ENCODE measurements at places on chromosomes 12 and 14. TPM values are rescaled to one million over a fixed set of nuclear protein-coding genes. Genes with fewer than 3 reads are reported as not detected.

Gene MYH6
- not detected for total RNA-seq

GRCh38 chr14:85332401-85332800 lies 197.5 kb upstream of the FLRT2 start:
- no peak for DNase-seq

- DNase-seq = peak; percentile 54
Observed at GRCh38 chr14:68468437-68469207, 324.2 kb downstream of the ZFP36L1 start.

GRCh38 chr12:105783983-105784947 lies 354.5 kb downstream of the NUAK1 start:
- no peak for DNase-seq

Gene PLEK2
- not detected for total RNA-seq

Gene DNAH10
- total RNA-seq = 0.18 TPM

Gene TROAP
- total RNA-seq = 111 TPM

Gene ACRBP
- total RNA-seq = 0.76 TPM

- no peak for DNase-seq
Observed at GRCh38 chr12:108840605-108841332, 16.6 kb downstream of the SSH1 start.

DNA sequence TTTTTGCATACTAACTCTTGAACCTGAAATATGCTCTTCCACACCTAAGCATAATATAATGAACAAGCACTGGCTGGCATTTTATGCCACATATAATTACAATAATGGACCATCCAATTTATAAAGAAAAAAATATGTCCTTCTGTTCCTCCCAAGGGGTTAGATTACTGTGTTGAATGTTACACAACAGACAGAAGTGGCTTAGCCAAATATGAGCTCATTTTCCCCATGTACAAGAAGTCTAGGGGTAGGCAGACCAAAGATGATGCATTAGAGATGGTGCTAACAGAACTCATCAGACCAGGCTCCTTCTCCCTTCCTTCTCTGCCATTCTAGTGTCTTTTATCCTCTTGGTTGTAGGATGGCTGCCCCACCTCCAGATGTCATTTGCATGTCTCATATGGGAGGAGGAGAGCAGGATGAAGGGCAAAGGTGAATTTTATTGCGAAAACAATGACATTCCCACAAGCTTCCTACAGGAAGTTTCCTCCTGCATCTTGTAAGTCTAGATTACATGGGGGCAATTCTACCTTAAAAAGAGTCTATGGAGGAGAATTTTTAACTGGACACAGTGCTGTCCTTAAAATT lies 43.9 kb upstream of the SLC2A13 start:
- no peak for DNase-seq

DNA sequence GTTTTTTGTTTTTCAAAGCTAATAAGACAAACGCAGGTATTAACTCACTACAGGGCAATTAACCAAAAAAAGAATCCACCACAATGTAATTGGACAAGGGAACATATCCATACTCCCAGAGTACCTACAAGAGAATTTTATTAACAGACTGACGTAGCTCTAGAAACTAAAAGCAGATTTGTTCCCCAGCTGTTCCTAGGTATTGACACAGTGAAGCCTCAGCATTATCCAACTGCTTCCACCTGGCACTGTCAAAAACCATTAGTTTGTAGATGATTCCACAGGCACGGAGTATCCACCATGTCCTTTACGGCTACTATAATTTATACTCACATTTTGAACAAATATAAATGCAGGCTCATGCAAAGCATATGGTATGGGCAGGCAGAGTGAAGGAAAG lies 22.3 kb downstream of the PPM1H start:
- no peak for DNase-seq

GRCh38 chr14:26811756-26812305 lies 214.0 kb upstream of the NOVA1 start:
- DNase-seq = no peak

- DNase-seq = no peak
Observed at GRCh38 chr12:2797721-2798418, 3.1 kb downstream of the FKBP4 start.

Gene OR10AD1
- not detected for total RNA-seq

GRCh38 chr12:90281154-90281868 lies 572.7 kb upstream of the ATP2B1 start:
- no peak for DNase-seq

GRCh38 chr12:130872179-130873096 lies 572 bp downstream of the RAN start:
- peak; percentile 46 for DNase-seq

DNA sequence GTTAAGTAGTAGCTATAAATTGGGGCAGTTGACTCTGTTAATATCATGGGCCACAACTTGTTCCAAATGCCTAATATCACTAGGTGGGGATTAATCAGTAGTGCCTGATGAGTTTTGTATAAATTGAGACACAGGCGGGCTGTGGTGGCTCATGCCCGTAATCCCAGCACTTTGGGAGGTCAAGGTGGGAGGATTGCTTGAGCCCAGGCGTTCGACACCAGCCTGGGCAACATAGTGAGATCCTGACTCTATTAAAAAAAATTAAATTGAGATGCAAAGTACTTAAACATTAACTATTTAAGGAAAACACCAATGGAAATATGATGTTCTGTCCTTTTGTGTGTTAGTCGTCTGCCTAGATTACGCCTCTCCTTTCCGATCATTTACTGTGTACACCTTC lies 9.0 kb downstream of the PAPOLA start:
- DNase-seq = no peak

GRCh38 chr14:94374749-94375260 lies 13.6 kb downstream of the SERPINA1 start:
- no peak for DNase-seq

DNA sequence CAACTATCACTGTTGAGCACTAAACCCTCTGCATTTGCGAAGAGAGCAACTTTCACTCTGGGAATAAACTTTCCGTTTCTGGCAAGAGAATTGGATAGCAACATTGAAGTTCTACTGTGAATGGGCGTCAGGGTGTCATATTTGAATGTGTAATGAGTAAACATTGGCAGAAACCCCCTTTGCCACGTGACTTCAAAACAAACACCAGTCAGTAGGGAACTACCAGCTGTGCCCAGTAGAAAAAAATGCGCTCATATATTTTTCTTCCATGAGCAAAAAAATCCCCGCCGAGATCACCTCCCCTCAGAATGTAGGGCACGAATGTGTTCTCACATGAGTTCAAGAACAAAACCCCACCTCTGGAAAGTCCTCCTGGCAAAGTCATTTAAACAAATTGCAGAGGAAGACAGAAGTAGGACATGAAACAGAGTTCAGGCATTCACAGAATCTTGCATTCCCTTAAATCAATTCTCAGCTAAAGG lies 80.6 kb downstream of the BTG1 start:
- DNase-seq = no peak

- DNase-seq = peak; percentile 91
Observed at GRCh38 chr14:24673534-24674203, 39.7 kb upstream of the GZMB start.

- no peak for DNase-seq
Observed at GRCh38 chr12:79778802-79779448, 88.2 kb upstream of the PAWR start.

- peak; percentile 82 for DNase-seq
Observed at GRCh38 chr14:102594514-102595175, 2.2 kb downstream of the RCOR1 start.

Gene SMIM41
- not detected for total RNA-seq

DNA sequence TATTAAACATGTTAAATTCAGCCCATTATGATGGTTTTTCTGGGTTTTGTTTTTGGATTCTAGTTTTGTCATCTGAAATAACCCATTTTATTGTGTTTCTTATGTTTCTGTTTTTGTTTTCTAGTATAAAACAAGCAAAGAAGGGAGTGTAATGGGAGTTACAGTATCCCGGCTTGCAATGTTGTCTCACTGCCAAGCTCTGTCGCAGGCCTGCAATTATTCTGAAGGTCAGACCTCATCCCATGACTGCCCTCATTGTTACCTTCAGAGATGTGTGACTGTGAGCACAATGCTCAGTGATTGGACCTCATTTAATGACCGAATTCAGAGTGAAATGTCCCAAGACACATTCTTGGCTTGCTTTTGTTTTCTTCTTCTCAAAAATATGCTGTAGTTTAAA lies 73.0 kb upstream of the ATF1 start:
- no peak for DNase-seq

GRCh38 chr12:57865084-57865751 lies 18.7 kb upstream of the CTDSP2 start:
- DNase-seq = peak; percentile 60

DNA sequence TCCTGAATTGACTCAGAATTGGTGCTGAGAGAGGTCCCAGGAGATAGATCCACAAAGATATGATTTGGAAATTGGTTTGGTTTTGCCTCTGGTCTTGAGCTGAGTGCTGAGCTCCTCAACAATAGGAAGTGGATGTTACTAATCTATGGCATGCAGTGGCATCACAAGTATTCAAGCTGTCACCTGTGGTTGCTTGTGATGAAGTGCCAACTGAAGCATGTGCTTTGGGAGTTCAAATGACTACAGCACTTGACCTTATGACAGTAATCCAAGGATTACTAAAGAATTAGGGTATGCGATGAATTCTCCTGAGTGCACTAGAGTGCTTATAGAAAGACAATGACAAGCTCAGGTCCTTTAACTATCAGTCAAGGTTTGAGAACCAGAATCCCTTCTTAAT lies 406.2 kb downstream of the NOVA1 start:
- DNase-seq = no peak

Gene PGF
- not detected for total RNA-seq

DNA sequence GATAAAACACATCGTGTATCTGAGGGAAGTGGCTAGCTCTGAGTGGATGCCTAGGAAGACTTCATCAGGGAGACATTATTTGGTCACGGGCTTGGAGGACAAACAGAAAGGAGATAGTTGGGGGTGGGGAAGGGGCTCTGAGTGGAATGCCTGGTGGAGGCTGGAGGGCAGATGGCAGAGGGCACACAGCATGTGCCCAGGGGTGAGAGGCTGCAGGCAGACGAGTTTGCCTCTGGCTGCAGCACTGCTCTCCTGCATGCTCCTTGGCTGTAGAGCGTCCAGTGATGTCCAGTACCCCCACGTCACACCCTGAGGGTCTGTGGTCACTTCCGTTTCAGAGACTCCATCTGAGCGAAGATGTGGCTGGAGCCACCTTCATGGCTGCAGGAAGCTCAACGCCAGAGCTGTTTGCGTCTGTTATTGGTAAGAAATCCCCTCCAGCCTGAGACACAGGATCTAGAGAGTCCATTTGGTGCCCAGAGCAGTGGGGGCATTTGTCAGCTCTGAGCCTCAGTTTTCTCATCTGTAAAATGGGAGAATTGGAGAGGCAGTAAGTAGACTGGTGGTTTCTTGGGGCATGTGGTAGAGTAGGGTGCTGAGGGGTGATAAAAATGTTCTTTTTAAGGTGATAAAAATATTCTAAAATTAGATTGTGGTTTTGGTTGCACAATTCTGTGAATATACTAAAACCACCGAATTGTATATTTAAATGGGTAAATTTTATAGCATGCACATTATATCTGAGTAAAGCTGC lies 71.7 kb upstream of the RIN3 start:
- no peak for DNase-seq

GRCh38 chr14:40347675-40348074 lies 915.4 kb upstream of the FBXO33 start:
- DNase-seq = no peak

GRCh38 chr12:1879633-1880032 lies 38.8 kb downstream of the CACNA2D4 start:
- peak; percentile 5 for DNase-seq

- no peak for DNase-seq
Observed at GRCh38 chr14:35532783-35533356, 1.1 kb upstream of the INSM2 start.

DNA sequence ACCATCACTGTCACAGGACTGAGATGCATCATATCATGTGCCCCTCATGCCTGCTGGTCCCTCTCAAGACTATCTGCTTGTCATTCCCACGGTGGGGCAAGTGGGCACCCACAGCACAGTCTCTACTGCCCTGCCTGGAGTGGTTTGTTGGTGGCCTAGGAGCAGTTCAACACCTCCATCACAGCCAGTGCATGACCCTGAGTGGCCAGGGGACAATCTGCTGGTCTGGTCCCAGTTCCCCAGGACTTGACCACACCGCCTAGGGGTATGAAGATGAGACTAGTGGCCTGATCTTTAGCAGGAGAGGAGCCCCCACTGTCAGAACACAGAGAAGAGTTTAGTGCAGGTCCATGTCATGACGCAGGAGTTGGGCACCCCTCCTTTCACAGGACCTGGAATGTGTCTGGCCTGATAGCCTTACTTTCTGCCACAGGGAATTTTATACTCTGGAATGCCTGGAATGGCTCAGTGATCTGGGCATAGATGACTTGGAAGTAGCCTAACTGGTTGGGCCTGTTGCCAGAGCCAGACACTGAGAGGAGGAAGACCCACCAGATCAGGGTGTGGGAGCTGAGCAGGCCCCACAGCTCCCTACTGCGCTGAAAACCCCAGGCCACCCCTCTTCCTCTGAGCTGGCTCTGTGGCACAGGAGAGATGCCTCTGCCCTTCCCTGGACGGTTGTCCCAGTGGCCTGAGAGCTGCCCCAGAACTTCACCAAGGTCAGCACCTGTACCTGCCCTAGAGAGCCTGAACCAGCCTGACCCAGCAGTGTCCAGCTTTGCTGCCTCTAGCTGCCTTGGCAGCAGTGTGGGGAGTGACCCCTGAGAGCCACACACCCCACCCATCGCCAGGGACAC lies 83.3 kb downstream of the PUS7L start:
- no peak for DNase-seq

DNA sequence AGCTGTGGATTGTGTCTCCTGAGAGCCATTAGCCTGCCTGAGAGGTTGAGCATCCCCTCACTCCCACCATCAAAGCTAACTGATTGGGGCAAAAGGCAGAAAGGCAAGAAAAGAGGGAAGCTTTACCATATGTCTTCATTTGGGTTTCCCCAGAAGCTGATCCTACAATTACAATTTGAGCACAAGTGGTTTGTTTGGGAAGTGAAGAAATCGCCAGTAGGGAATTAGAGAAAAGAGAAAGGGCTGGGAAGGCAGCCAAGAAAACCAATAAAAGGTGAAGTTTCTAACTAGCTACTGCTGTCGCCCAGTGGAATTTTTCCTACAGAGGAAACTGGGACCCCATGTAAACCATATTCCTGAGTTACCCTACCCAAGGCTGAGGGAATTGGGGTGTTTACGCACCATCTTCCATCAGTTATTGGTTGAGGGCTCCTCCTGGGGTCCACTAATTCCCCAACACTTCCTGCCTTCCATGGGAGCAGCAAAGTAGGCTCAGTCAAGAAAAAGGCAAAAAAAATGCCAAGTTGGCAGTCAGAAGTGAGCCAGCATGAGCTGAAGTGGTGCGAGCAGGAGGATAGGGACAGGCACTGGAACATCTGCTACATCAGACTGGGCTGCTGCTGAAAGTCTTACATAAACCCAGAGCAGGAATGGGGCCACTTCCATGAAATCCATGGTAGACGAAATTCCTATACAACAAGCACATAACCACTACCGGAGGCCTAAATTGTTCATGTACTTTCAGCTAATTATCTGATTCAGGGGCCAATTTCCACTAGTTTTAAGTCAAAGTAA lies 17.3 kb downstream of the KCNK10 start:
- DNase-seq = no peak

- DNase-seq = no peak
Observed at GRCh38 chr14:104304451-104305351, 166.3 kb downstream of the KIF26A start.

Gene SLC5A8
- not detected for total RNA-seq

GRCh38 chr12:65918021-65918420 lies 93.7 kb downstream of the HMGA2 start:
- no peak for DNase-seq

Gene PRH2
- total RNA-seq = not detected

Measured in activated CD8-positive, alpha-beta T cell treated with anti-CD3 and anti-CD28 coated beads, Interleukin-2, amount 10 ng/mL, durations not matched to agents 7 days and 5 days (primary cell).